ENCODE measurements at places on chromosomes 5 and 9.

DNA sequence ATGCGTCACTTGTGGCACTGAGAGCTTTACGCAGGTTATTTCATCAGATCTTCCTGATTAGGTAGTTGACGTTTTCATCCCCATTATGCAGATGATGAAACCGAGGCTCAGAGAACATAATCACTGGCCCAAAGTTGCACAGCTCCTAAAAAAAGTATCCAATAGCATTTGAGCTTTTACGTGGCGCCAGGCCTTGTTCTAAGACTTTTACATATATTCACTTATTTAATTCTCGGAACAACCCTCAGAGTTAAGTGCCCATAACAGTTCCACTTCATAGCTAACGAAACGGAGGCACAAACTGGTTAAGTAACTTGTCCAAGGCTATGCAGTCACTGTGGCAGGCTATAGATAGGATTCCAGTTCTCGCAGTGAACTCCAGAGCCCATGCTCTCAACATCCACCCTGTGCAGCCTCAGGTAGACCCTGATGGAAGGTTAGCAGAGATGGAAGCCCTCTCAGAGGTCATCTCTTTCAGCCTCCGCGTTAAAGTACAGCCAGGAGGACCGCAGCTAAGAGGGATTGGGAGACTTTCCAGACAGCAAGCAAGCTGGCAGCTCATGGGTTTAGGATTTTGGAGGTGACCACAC, 39.3 kb downstream of the AMBP start:
- no peak for ATAC-seq

GRCh38 chr5:99102073-99102697, 173.4 kb upstream of the CHD1 start:
- ATAC-seq: no peak

GRCh38 chr5:146041180-146041789, 64.1 kb downstream of the PLAC8L1 start:
- peak; percentile 9 for ATAC-seq

DNA sequence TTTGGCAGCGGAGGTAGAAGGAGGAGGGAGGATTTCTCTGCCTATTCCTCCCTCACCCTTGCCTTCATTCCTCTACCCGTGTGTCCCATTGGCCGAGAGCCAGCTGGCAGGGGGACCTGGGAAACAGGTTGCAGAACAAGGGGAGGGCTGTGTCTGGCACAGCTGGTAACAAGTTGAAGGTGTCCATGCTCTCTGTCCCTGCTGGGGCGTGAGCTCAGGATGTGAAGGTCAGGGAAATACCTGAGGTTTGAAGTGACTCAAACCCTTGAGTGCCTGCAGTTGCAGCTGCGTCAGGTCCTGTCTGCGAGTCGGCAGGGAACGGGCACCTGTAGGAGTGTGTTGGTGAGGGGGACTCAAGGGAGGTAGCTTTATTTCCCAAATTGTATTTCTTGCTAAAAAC, 16.2 kb downstream of the MIGA2 start:
- ATAC-seq: peak; percentile 95
